ENCODE measurements at places on chromosomes 4 and X.

GRCh38 chrX:20965270-20966044, 408.8 kb upstream of the CNKSR2 start:
- no peak for DNase-seq

DNA sequence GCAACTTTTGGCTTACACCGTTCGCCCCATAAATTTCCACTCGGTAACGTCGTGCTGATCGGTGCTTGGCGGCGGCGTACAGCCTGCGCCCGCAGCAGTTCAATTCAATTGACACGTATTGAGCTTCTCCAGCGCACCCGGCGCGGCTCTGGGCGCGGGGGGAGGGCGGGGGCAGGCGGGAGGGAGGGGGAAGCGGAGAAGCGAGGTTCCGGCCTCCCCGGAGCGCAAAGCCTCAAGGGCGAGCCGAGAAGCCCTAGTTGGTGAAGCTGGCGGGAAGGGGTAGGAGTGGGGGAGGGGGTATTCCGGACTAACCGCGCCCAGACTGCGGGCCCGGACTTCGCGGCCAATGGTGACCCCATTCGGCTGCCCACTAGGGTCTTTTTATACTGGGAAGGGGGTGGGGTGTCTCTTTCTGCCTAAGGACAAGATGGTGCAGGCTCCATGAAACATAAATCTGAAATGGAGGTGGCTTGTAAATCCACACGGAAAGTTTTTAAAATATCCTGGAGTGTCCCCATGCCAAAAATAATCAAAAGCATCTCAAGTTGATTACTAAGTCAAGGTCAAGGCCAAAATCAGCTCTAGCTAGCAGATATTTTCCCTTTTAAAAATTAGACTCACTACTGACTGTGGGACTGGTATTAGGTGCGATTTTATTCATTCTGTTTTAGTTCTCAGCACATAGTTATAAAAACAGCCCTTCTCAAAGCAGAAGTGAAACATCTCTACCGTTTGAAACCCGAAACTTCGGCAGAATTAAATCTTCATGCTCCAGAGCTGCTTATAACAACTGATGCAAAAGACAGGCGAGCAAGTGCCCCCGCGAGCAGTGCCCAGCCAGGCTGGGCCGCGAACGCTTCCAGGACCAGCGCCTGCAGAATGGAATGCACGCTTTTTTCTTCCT, 1.5 kb upstream of the BCOR start:
- no peak for DNase-seq

- DNase-seq = no peak
Measured at GRCh38 chr4:90186229-90186628, 59.0 kb downstream of the CCSER1 start.

GRCh38 chr4:52852041-52852440, 10.1 kb upstream of the RASL11B start:
- no peak for DNase-seq

DNA sequence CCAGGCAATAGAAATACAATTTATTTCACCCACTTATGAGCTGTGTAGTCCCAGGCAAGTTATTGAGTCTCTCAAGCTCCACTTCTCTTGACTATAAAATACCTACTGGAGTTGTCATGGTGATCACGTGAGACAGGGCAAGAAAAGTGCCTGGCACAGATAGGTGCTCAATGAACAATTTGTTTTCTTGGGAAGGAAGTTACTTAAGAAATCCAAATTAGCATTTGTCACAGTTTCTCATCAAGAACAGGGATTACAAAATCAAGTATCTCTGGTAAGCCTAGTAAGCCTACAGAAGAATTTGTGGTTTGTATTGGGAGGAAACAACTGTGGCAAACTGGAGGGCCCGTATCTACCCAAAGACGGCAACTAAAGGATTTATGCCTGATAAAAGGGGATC, 37.5 kb upstream of the RASGEF1B start:
- no peak for DNase-seq

- no peak for DNase-seq
Measured at GRCh38 chr4:184281231-184282139, 63.8 kb upstream of the ENPP6 start.

DNA sequence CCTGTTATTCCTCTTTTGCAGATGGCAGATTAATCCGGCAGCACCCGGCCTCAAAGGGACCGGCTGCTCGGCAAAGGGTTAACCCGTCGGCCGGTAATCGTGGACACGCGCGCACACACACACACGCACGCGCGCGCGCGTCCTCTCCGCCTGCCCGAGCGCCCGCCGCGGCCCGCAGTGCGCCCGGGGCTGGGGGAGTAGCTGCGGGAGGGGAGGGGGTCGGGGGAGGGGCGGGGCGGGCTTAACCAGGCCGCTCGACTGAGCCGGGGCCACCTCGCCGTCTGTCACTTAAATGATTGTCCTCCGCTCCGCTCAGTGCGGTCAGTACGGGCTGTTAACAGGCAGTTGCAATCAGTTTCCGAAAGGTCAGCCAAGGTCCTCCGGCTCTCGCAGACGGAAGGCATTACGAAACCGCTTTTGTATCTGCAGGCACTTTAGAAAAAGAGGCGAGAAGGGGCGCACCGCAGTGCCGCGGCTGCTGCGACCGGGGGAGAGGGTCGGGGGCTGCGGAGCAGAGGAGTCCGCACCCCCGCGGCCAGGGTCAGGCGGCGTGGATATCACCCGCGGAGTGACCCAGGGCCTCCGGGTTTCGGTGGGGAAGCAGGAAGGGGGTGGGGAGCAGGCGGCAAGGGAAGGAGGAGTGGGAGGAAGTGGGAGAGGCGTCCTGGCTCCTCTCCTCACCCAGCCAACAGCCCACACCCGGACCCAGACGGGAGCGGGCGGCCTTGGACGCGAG, 57.3 kb upstream of the BCOR start:
- no peak for DNase-seq

DNA sequence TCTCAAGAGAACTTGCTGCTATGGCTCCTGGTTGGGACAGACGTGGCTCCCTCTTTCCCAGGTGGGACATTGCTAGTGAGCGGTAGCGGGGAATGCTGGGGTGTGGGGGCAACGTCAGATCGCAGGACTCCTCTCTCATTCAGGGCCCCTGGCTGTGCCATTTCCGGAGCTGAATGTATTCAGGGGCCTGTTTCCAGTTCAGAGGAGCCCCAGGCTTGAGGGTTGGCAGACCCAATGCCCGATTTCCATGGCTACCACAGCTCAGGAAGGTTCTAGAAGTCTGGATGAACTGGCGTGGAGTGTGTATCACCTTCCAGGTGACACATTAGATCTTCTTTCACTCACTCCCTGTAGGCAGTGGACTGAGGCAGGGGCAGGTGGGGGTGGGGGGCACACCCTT, 26.2 kb upstream of the CRMP1 start:
- no peak for DNase-seq

DNA sequence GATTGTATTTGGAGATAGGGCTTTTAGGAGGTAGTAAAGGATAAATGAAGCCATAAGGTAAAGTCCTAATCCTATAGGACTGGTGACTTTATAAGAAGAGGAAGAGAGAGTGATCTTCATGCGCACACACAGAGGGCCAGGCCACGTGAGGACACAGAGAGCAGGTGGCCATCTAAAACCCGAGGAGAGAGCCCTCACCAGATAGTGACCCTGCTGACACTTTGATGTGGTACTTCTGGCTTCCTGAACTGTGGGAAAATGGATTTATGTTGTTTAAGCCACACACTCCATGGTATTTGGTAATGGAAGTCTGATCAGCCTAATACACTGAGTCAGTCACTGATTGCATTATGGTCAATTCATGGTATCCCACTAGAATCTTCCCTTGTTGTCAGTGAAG, 164.9 kb upstream of the TAPT1 start:
- DNase-seq = no peak

DNA sequence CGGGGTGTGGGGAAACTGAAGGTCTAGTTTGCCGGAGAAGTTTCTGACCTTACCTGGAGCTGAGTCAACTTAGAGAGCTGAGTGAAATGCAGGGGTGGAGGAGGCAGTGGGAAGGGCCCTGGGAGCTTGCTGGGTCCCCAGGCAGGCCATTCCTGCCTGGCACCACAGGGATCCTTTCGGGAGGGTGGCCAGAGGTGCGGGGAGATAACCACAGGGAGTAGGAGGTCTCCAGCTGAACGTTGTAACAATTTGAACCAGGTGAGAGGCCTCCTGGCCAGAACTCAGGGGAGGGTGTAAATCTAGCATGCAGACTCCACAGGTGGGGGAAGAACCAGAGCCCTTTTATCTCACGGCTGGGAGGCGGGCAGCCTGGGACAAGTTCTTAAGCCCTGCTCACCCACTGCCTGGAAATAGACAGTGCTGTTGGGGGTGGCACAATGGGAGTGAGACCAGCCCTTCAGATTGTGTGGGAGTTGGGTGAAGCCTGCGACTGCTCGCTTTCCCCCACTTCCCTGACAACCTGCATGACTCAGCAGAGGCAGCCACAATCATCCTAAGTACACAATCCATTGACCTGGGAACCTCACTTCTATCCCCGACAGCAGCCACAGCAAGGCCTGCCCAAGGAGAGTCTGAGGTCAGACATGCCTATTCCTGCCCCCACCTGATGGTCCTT, 247.4 kb downstream of the ADGRA3 start:
- DNase-seq = no peak
